Right ventricle myocardium inferior (tissue), 1 donor: ENCODE measurements at places on chromosomes 7 and 10. TPM values are rescaled to one million over a fixed set of nuclear protein-coding genes. Genes with fewer than 3 reads are reported as not detected.

Gene WEE2
- not detected for total RNA-seq

Gene WASHC2A
- 41.4 TPM for total RNA-seq

Gene CPVL
- total RNA-seq, result 50.6 TPM

DNA sequence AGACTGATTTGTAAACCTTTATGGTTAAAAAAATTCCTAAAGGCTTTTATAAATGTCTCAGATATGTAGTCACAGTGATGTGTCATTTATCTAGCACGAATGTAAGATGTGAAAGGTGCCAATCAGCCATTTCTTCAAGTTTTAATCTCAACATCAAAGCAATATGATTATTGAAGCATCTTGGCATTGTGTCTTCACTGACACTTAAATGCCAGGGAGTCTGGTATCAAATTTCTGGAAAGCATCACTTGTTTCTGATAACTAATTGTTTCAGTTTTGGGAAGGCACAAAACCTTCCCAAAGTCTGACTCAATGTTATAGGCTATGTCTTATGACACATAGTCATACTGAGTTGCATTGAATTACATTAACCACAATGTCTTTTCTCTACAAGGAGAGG, 492.0 kb upstream of the CNTNAP2 start:
- DNase-seq, result no peak

DNA sequence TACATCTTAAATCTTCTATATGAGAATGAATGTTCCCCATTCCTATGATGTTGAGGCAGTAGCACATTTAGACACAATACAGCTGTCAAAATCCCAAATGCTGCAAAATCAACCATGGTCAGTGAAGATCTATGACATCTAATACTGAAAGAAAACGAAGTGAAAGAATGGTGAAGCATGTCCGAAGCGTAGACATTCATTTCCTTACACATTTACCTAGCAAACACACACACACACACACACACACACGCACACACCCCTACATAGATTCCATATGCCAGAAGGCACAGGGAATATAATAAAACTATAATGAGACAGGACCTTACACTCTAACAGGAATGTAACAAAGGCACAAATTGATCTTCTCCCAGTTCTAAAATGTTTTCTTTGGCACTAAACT, 32.5 kb downstream of the CCDC6 start:
- DNase-seq, result no peak

DNA sequence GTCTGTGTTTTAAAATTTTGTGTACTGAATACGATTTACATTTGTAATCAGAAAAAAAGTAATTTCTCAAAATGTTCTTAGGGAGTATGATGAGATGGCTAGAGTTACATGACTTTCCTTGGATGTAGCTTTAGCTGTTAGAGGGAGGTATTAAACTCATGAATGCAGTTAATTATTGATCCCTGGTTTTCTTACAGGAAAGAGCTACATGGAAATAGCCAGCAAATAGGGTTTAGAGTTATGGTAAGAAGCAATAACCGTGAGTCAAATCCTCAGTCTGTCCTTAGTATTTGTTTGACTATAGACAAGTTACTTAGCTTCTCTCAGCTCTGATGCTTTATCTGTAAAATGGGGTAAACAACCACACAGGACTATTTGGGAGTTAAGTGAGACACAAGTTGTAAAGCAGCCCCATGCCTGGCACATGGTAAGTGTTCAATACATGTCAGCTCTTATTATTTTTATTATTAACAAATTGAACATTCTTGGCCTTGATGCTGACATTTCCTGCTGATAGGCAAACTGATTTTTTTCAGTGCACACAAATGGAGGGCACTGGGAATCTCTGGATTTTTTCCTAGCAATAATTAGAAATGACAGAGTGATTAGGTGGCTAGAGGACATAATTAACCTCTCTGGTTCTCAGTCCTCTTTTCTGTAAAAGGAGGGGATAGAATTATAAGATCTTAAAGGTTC, 204.5 kb upstream of the PHYHIPL start:
- no peak for DNase-seq

GRCh38 chr7:136976504-136977251, 108.2 kb downstream of the CHRM2 start:
- DNase-seq, result no peak

GRCh38 chr7:17299483-17299991, 1.1 kb downstream of the AHR start:
- no peak for DNase-seq

DNA sequence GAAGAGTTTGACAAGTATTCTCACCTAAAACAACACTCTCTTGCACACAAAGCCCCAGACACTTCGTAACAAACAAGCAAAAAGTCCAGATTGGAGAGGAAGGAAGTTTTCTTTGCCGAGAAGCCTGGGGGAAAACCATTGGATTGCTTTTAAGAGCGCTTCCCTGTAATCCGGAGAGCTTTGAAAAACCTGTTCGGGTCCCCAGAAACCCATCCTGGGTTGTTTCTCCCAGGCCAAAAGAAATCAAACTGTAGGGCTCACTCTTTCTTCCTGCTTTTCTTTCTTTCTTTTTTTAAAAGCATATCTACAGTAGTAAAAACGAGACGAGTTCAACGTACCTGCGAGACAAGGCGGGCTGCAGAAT, 655 bp downstream of the SP8 start:
- no peak for DNase-seq

- DNase-seq, result no peak
Measured at GRCh38 chr7:99525713-99526440, 21.4 kb downstream of the ZKSCAN5 start.

GRCh38 chr7:80839855-80840254, 79.0 kb downstream of the SEMA3C start:
- no peak for DNase-seq

DNA sequence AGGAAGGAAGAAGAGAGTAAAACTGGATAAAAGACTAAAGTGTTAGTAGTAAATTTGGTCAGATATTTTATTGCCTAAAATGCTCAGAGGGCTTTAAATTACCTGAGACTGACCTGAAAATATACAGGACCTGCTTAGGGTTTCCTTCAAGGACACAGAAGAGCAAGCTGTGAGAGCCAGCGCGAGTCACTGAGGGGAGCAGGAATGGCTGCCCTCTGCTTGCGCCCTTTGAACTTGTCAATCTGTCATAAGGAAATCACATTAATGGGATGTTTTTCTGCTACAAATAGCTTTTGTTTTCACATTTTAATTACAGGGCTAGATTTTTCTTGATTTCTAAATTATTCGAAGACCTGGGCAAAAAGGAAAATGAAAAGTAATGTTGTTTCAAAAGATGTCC, 26.9 kb downstream of the DNAJB9 start:
- no peak for DNase-seq

- no peak for DNase-seq
Measured at GRCh38 chr7:46685051-46685450, 764.0 kb upstream of the IGFBP3 start.

GRCh38 chr10:125734823-125735222, 15.3 kb downstream of the EDRF1 start:
- DNase-seq, result no peak

- no peak for DNase-seq
Measured at GRCh38 chr10:103710490-103710889, 144.9 kb downstream of the SH3PXD2A start.

- DNase-seq, result no peak
Measured at GRCh38 chr10:48389272-48389671, 82.8 kb downstream of the MAPK8 start.
